ENCODE measurements at places on chromosomes 3 and 15.

DNA sequence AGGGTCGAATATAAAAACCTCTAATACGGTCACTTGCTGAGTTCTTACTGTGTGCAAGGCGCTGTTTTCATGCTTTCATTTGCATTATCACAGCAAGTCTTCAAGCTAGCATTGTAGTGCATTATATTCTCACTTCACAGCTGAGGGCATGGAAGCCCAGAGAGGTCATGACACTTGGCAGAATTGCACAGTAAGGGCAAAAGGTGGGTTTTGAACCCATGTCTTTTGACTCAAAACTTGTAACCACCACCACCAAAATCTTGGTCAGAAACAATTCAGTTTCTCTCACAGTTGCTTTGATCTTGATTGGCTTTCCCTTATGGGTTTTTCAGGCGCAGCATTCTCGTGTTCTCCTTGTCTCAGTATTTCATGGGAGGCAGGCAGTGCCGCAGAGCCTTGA, 371.1 kb downstream of the PTPRG start:
- no peak for DNase-seq

GRCh38 chr15:56759450-56759845, 26.1 kb upstream of the ZNF280D start:
- DNase-seq: no peak

DNA sequence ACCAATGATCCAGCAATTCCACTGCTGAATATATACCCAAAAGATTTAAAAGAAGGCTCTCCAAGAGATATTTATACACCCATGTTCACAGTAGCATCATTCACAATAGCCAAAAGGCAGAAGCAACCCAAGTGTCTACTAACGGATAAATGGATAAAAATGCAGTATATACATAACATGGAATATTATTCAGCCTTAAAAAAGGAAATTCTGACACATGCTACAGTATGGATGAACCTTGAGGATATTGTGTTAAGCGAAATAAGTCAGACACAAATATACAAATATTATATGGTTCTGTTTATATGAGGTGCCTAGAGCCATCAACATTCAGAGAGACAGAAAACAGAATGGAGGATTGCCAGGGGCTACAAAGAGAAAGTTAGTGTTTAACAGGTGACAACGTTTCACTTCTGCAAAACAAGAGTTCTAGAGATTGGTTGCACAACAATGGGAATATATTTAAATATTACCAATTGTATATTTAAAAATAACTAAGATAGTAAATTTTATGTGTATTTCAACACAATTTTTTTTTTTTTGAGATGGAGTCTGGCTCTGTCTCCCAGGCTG, 69.4 kb downstream of the STAG1 start:
- no peak for DNase-seq

- no peak for DNase-seq
Measured at GRCh38 chr3:181316482-181316881, 326.9 kb upstream of the DNAJC19 start.

GRCh38 chr15:83983634-83984458, 251.7 kb upstream of the GOLGA6L4 start:
- DNase-seq: no peak

GRCh38 chr3:85853805-85854204, 895.0 kb downstream of the CADM2 start:
- no peak for DNase-seq

DNA sequence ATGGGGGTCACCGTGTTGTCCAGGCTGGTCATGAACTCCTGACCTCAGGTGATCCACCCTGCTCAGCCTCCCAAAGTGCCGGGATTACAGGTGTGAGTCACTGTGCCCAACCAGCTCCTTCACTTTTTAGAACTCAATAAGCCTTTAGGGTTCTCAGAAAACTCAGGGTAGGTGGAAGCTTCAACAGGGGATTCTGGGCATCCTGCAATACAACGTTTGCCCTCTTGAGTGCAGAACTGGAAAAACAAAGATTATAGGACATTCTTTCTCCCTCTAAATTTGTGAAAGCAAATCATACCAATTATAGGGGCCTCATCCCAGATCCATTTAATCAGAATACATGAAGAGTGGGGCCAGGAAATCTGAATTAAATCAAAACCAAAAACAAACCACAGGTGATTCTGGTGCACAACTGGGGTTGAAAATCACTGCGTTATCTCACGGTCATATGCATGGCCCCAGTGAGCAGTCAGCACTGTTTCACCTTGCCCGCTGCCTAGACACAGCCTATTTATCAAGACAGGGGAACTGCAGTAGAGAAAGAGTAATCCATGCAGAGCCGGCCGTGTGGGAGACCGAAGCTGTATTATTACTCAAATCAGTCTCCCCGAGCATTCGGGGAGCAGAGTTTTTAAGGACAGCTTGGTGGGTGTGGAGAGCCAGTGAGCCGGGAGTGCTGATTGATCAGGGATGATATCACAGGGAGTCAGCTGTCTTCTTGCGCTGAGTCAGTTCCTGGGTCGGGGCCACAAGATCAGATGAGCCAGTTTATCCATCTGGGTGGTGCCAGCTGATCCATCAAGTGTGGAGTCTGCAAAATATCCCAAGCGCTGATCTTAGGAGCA, 58.4 kb downstream of the TMEM44 start:
- DNase-seq: no peak

GRCh38 chr15:62352817-62353216, 187.7 kb upstream of the C2CD4B start:
- DNase-seq: no peak

DNA sequence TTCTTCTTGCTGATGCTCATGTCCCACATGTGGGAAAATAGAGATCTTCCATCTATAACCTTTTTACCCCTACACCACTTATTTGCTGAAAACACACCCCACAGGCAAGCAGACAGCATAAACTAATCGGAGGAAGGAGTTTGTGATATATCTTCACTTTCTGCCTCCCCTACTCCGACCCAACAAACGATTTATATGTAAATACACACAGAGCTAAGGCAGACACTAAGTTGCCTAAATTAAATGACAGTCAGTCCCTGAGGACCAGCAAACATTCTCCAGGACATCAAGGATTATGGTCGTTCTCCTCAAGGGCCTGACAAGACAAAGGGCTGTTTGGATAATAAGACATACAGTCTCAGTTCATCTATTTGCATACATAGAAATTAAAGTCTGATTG, 552.5 kb downstream of the ROBO1 start:
- DNase-seq: no peak

GRCh38 chr15:52191207-52191606, at the start of gene GNB5:
Gene GNB5 (minus strand): TSS chr15:52191392. CDS start chr15:52184676, 6,716 bp downstream.
- DNase-seq: no peak

Data from NCI-H1092 (cell line).